ENCODE measurements at places on chromosomes 6 and 20.

DNA sequence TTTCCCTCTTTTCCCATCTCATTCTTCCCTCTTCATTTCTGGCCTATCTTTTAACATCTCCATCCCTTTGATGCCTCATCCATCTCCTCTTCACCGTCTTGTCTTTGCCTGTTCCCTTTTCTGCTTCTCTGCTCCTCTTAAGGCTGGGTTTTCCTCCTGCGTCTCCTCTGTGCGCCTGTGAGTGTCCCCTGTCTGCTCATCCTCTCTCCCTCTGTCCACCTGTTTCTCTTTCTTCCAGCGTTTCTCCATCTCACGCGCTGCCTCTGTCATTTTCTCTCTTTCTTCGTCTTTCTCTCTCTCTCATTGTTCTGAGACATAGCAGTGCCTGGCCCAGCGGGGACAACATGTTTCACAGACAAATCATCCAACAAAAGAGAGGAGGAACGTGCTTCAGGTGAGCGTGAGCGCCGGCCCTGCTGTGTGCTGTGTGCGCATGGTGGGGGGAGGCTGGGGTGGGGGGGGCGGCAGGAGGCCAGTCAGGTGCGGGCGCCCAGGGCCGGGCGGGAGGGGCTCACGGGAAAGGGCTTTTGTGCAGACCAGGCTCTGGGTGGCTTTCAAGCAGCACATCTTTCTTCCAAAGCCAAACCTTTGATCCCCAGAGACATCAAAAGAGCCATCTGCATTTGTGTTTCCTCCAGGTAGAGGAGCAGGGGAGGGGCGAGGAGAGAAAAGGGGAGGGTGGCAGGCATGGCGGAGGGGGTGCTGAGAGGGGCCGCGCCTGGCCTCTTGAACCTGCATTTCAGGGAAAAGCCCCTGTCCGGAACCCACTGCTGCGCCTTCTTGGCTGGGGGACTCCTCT, 121.3 kb downstream of the VEGFA start:
- no peak for DNase-seq

GRCh38 chr6:144662812-144663365, 377.8 kb downstream of the UTRN start:
- DNase-seq, result no peak

- DNase-seq, result no peak
Observed at GRCh38 chr6:89385156-89385667, 26.9 kb downstream of the RRAGD start.

DNA sequence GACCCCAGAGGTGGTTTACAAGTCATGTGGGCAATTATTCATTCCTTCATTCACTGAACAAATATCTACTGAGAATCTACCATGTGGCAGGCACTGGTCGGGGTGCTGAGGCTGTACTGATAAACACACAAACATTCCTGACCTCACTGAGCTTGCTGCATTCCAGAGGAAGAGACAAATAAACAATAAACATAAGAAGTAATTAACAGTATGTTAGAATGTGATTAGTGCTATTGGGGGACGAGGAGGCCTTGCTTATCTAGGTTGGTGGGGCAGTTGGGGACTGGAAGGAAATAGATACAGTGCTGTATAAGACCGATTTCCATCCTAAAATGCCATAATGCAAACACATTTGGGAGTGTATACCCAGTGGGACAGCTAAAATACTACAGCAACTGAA, 44.1 kb downstream of the MAK start:
- no peak for DNase-seq

All from GM12891 (cell line).